H1 (cell line): ENCODE measurements at places on chromosomes 5 and 9. TPM values are rescaled to one million over a fixed set of nuclear protein-coding genes. Genes with fewer than 3 reads are reported as not detected.

GABRA1 gene
- 16.2 and 17.3 TPM in 2 replicates for total RNA-seq

DENND1A gene
- total RNA-seq: 26.2 and 26.4 TPM in 2 replicates

- peaks cover 4% of the 10 kb centered on the region; the same call in 1 of the 2 replicates for H3K4me1 ChIP-seq
- H3K36me3 ChIP-seq: no peaks in the 10 kb centered on the region
- H3K27ac ChIP-seq: no peak overlapping the region
- H3K4me3 ChIP-seq: no peak overlapping the region
- H3K27me3 ChIP-seq: no peaks in the 10 kb centered on the region
- no peak for DNase-seq
These were observed 138.7 kb downstream of the ZNF354C start for GRCh38 chr5:179198825-179199224.

ZDHHC11 gene
- 16.6 and 19.8 TPM in 2 replicates for total RNA-seq

DNA sequence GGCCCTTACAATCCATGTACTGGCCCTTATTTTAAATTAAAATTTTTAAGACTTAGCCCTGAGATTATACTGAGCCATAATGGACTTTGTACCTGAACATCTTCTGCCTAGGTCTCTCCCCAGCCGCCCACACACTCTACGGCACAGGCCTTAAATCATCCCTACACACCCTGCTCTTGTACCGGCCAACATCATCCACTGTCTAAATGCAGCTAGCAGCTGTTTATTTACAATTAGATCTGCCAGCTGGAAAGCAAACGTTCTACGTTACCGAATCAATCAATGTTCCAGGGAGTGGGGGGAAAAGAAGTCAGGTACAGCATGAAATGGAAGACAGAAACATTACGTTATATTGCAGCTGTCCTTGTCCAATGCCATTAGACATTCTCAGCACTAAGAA lies 88.4 kb upstream of the GRAMD2B start:
- H3K4me3 ChIP-seq: no peak overlapping the region
- no peaks in the 10 kb centered on the region for H3K4me1 ChIP-seq
- no peak overlapping the region for H3K27ac ChIP-seq
- H3K27me3 ChIP-seq: no peaks in the 10 kb centered on the region
- no peak for DNase-seq

COL15A1 gene
- 0.08 and 0.15 TPM in 2 replicates for total RNA-seq

DNA sequence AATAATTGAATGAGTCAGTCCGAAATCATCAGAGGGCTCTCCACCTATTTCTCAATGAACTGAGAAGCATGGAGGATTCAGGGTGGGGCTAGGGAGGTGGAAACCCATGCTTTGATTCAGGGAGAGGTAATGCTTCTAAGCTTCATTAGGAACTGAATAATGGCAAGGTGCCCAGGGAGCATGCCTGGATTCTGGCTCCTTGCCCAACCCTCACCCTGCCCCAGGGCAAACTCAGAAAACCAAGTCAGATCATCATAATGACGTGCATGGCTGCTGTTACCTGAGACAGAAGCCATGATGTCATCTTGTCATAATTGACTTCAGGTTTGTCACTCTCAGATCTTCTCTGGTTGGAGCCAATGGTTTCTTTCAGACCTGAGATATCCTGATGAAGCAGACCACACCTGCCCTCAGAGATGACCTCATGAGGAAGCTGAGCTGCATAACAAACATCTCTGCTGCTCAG lies 199.6 kb downstream of the SYK start:
- no peak overlapping the region for H3K4me3 ChIP-seq
- H3K27ac ChIP-seq: no peak overlapping the region
- no peaks in the 10 kb centered on the region for H3K4me1 ChIP-seq
- 0 out of 2 replicates have a peak, but pooled peaks cover 2% of the 10 kb centered on the region for H3K36me3 ChIP-seq

DNA sequence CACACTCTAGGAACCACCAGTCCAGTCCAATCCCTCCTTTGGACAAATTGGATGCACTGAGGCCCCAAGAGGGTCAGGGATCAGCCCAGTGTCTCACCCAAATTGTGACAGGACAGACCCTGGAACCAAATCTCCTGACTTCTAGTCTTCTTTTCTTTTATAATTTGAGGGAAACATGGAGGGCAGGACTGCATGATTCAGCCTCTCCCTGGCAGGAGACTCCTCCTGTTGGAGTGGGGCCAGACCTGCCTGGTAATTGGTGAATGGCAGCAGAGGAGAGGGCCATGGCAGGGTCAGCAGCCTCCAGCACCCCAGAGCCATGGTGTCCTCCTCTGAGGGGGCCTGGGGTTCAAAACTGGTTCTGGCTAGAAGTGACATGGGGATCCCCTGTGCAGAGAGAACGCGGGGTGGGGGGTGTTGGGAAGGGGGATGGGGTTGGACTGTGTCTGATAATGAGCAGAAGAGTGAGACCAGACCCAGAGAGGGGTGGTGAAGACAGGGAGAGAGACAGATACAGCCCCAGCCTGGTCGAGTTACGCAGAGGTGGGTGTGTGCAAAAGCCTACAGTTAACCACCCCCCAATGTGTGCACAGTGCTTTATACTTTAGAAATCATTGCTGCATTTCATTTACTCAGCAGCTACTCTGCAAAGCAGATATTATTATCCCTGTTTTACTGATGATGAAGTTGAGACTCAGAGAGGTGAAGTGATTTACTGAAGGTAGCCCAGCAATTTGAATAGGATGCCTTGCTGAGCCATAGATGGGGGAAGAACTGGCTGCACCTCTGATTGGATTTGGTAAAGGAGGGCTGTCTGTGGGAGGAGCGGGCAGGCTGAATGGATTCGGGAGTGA lies 3.8 kb upstream of the SYNPO start:
- H3K4me3 ChIP-seq: no peak overlapping the region
- H3K27me3 ChIP-seq: no peaks in the 10 kb centered on the region
- H3K4me1 ChIP-seq: peaks cover 22% of the 10 kb centered on the region; the same call in 1 of the 2 replicates
- no peak for DNase-seq

DNA sequence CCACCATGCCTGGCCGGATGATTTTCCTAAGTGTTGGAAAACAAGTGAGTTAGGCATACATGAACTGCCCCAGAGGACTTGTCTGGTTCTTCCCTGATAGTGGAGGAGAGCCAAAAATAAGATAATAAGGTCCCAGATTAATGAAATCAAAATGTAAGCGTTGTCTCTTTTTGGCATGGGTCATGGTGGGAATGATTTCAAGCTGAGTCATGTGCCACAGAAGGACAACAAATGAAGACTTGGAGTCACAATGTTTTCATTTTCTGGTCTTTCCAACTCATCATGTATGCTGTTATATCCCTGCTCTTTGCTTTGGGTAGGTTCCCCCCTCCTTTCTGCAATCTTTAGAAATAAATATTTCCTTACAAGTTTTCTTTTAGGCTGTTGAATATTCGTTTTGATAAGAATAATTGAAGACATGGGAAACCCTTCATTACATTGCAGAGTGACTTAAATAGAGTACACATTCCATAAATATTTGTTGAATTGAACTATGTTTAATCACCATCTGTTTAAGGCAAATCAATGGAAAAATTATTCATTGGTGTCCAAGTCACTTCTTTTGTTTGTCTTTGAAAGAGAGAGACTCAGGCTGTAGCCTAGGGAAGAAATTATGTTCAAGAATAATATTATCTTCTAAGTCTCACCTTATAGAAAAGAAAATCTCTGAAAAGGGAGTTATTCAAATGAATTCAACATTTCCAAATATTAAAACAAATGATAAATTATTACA lies 196.3 kb downstream of the CSNK1G3 start:
- H3K4me3 ChIP-seq: no peak overlapping the region
- no peak for DNase-seq
- no peaks in the 10 kb centered on the region for H3K4me1 ChIP-seq

NUP214 gene
- total RNA-seq: 39.0 and 50.2 TPM in 2 replicates

- no peak overlapping the region for H3K4me3 ChIP-seq
- H3K36me3 ChIP-seq: no peaks in the 10 kb centered on the region
- peaks cover 13% of the 10 kb centered on the region; the same call in 1 of the 2 replicates for H3K4me1 ChIP-seq
These were observed 58.3 kb downstream of the IZUMO3 start for GRCh38 chr9:24487250-24487861.

DNA sequence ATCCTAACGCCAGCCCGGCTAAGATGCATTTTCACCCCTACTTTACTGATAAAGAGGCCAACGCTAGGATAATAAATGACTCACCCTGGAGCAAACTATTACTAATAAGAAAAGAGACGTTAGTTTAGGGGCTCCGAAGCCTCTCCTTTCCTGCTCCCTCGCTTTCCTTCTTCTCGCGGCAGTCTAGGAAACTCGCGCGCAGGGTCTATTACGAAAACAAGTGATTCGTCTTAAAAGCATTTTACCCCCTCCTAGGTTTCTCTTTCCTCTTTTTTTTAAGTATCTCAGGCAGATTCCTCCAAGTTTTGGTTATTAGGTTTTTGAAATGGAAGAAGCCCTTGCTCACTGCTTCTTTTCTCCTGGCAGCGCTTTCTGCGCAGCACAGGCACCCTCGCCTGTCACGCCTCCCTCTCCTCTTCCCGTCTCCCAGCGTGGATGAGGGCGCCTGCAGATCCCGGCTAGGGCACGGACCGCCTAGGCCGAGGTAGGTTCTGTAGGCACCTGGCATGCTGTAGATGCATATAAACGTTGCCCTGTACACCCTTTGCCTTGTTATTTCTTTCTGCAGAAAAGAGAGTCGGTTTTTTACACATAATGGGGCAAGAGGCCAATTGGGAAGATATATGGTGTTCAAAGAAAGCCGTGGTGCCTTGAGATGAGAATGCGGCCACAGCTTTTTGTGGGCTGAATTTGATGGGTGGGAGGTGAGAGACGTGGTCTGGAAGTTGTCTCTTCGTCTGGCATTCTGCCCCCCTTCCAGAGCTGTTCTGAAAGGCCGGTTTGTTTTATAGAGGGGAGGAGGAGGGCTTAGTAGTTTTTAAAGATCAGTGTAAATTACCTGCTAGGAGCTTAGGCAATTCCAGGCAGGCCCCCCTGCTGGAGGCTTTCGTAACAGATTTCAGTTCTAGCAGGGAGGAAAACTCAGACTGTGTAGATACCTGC lies 983 bp downstream of the GCNT1 start:
- H3K4me1 ChIP-seq: peaks cover 7% of the 10 kb centered on the region
- no peak overlapping the region for H3K27ac ChIP-seq

- DNase-seq: no peak
- no peaks in the 10 kb centered on the region for H3K36me3 ChIP-seq
- H3K4me1 ChIP-seq: peaks cover 14% of the 10 kb centered on the region
These were observed 3.6 kb downstream of the TRIO start for GRCh38 chr5:14146725-14147124.

GRCh38 chr5:177596775-177597238 lies 3.1 kb upstream of the B4GALT7 start:
- no peaks in the 10 kb centered on the region; the same call in 1 of the 2 replicates for H3K27me3 ChIP-seq
- H3K4me3 ChIP-seq: no peak overlapping the region
- H3K36me3 ChIP-seq: peaks cover 17% of the 10 kb centered on the region; the same call in 1 of the 2 replicates
- H3K27ac ChIP-seq: no peak overlapping the region

DNA sequence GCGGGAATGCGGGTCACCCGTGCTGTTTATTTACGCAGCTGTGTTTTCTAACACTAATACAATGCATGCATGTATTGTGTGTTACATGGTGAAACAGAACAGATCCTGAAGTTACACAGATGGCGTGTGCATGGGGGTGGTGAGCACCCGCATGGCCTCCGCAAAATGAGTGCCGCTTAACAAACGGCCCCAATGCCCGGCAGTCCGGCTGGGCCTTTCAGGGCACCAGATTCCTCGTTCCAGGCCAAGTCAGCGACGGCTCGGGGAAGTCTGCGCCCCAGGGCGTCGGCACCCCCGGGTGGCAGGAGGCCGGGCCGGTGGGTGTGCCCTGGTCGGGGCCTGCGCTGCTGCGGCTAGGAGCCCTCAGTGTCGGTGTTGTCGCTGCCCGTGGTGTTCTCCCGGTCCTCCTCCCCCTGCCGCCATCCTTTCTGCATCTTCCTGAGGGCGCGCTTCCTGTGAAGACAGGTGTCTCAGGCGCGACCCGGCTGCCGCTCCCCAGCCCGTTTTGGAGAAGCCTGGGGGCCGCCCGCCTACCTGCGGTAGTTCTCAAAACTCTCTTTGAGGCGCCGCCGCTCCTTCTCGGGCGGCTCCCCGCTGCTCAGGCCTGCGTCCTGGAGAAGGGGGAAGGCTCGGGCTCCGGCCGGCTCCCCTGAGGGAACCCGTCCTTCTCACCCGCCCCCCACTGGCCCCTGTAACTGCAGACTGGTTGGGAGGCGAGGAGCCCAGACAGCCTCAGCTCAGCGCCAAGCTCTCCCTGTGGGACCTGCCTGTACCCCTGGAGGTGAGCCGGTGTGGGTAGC lies 605 bp upstream of the DNLZ start:
- no peak overlapping the region for H3K4me3 ChIP-seq
- no peaks in the 10 kb centered on the region for H3K27me3 ChIP-seq
- H3K4me1 ChIP-seq: no peaks in the 10 kb centered on the region; the same call in 1 of the 2 replicates
- peaks cover 2% of the 10 kb centered on the region; the same call in 1 of the 2 replicates for H3K36me3 ChIP-seq
- no peak for DNase-seq
- H3K27ac ChIP-seq: no peak overlapping the region

- no peak for DNase-seq
- H3K4me3 ChIP-seq: no peak overlapping the region
- H3K4me1 ChIP-seq: peaks cover 18% of the 10 kb centered on the region
- H3K27ac ChIP-seq: no peak overlapping the region
- H3K27me3 ChIP-seq: no peaks in the 10 kb centered on the region
- no peaks in the 10 kb centered on the region; the same call in 1 of the 2 replicates for H3K36me3 ChIP-seq
These were observed 22.4 kb downstream of the ARPC5L start for GRCh38 chr9:124884376-124884775.

DNA sequence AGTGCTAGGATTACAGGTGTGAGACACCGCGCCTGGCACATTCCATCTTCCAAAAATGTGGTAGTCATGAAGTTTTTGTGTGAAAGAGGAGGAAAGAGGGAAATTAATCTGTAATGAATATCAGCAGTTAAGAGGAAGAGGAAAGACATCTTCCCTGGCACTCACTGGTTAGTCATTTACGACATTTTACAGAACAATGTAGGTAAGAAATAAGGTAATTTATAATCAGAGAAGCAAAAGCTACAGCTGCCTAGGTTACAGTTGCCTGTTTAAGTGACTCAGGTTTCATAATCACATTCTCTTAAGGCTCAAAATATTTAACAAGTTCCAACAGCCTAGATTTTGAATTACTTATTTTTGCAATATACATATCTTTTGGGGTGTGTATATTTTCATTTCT lies 26.9 kb downstream of the CNOT6 start:
- H3K4me1 ChIP-seq: peaks cover 11% of the 10 kb centered on the region
- no peaks in the 10 kb centered on the region for H3K36me3 ChIP-seq

GRCh38 chr5:1771149-1772065 lies 28.2 kb downstream of the MRPL36 start:
- H3K27me3 ChIP-seq: no peaks in the 10 kb centered on the region
- no peak overlapping the region for H3K4me3 ChIP-seq
- H3K36me3 ChIP-seq: no peaks in the 10 kb centered on the region
- H3K27ac ChIP-seq: no peak overlapping the region

DNA sequence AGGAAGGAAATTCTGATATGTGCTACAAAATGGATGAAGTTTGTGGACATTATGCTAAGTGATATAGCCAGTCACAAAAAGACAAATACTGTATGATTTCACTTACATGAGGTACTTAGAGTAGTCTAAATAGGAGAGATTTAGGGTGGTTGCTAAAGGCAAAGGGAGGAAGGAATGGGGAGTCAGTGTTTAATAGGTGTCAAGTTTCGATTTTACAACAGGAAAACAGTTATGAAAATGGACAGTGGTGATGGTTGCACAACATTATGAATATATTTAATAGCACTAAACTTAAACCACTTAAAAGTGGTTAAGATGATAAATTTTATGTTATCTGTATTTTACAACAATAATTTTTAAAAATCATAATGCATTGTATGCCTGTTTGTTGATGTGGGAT lies 40.4 kb upstream of the ECM2 start:
- H3K4me3 ChIP-seq: no peak overlapping the region
- H3K27ac ChIP-seq: no peak overlapping the region
- no peaks in the 10 kb centered on the region for H3K4me1 ChIP-seq

SLC6A7 gene
- 0.07 TPM in 1 of 2 replicates, not detected in the other for total RNA-seq

GRCh38 chr5:10701567-10702039 lies 59.4 kb downstream of the DAP start:
- no peak overlapping the region for H3K27ac ChIP-seq
- no peaks in the 10 kb centered on the region for H3K36me3 ChIP-seq
- DNase-seq: peak; percentile 73
- no peaks in the 10 kb centered on the region for H3K27me3 ChIP-seq
- no peak overlapping the region for H3K4me3 ChIP-seq

FAM81B gene
- not detected in 2 replicates for total RNA-seq

GFI1B gene
- total RNA-seq: 0.09 and 0.71 TPM in 2 replicates
